Foreskin melanocyte (primary cell): ENCODE measurements at places on chromosomes 3 and 15.

DNA sequence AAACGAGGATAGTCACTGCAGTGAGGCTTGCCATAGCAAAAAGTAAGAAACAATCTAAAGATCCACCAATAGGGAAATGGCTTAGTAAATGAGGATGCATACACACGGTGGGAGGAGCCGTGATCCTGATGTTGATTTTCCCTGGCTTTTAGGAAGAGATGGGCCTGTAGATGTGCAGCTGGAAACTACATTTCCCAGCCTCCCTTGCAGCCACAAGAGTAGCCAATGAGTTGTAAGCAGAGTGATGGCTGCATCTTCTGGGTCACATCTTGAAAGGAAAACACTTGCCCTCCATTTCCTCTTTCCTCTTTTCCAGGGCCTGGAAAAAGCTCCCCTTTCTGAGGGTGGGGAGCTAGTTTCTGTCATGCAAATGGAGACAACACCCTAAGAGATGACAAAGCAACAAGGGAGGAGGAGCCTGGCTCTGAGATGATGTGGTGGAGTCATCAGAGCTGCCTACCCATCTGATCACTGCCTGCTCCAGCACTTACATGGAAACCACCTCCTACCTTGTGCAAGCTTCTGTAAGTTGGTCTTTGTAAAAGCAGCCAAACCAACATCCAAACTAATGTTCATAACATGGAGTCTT is 139.1 kb downstream of the TLE3 start:
- DNase-seq: no peak

GRCh38 chr3:185930393-185931107 is 7.3 kb downstream of the TRA2B start:
- DNase-seq: no peak

GRCh38 chr15:48641416-48641815 is 4.1 kb downstream of the FBN1 start:
- no peak for DNase-seq

- no peak for DNase-seq
These were observed 14.5 kb downstream of the TFDP2 start for GRCh38 chr3:142134799-142135325.
